ENCODE measurements at places on chromosomes 1 and 21.

GRCh38 chr1:165903672-165904071 is 76.3 kb downstream of the UCK2 start:
- DNase-seq = no peak

- no peak for DNase-seq
These were observed 86.1 kb downstream of the SLC16A1 start for GRCh38 chr1:112869895-112870294.

- DNase-seq = peak; percentile 9
These were observed 4.1 kb upstream of the KCNAB2 start for GRCh38 chr1:6041432-6042062.

GRCh38 chr1:182635871-182636270 is 31.7 kb upstream of the RGS16 start:
- DNase-seq = no peak

DNA sequence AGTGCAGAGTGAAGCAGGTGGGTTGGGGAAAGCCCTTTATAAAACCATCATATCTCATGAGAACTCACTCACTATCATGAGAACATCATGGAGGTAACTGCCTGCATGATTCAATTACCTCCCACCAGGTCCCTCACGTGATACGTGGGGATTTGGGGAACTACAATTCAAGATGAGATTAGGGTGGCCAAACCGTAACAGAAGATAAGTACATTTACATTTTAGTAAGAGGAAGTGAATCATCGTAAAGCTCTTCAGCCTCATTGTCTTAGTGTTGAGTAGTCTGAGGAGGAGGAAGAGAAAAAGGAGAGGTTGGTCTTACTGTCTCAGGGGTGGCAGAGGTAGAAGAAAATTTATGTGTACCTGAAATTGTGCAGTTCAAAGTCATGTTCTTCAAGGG is 1053.4 kb upstream of the ADGRL4 start:
- no peak for DNase-seq

- DNase-seq = no peak
These were observed 25.7 kb downstream of the PMVK start for GRCh38 chr1:154910851-154911250.

DNA sequence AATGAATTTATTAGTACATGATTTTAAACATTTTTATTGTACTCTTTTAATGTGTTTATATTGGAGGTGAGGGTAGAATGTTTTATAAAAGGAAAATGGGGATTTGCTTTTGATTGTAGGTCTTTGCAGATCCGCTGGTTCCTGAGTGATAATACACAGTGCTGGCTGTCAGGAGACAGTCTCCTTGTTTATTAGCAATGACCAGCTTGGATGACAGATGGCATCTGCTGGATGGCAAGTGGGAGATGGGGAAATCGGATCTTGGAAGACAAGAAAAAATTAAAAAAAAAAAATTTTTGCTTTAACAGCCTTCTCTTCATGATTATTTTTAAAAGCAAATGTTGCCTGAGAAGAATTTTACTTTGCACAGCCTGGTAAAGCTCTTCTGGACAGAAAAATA is 4.4 kb upstream of the PHTF1 start:
- no peak for DNase-seq

DNA sequence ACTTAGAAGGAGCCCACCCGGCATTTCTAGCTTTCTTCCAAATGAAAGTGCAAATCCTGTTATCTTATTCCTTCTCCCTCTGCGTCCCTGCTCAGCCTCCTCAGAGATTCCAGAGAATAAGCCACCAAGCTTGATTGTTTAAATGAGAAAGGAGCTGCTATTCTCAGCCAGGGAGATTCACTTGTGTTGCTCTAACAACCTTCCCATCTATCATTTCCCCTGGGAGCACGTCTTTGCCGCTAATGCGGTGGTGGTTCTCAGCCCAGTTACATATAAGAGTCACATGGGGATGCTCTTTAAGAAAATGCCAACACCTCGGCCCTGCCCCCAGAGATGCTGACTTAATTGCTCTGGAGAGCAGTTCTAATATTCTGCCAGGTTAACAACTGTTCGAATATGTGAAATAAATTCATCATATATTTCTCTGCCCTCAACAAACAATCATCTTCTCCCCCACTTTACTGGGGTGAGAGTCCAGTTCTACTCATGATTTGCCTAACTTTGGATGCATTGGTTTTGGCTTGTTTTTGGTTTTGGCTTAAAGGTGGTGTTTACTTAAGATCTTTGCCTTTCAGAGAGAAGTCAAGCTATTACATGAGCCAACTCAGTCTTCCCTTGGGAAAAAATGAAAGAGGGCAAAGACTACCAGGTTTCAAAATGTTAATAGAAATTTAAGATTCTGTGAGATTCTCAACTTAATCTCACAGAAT is 213.9 kb downstream of the SEC16B start:
- no peak for DNase-seq

GRCh38 chr1:53654216-53655210 is 84.5 kb downstream of the GLIS1 start:
- DNase-seq = no peak

GRCh38 chr1:115068826-115069585 is 20.3 kb downstream of the TSPAN2 start:
- no peak for DNase-seq

DNA sequence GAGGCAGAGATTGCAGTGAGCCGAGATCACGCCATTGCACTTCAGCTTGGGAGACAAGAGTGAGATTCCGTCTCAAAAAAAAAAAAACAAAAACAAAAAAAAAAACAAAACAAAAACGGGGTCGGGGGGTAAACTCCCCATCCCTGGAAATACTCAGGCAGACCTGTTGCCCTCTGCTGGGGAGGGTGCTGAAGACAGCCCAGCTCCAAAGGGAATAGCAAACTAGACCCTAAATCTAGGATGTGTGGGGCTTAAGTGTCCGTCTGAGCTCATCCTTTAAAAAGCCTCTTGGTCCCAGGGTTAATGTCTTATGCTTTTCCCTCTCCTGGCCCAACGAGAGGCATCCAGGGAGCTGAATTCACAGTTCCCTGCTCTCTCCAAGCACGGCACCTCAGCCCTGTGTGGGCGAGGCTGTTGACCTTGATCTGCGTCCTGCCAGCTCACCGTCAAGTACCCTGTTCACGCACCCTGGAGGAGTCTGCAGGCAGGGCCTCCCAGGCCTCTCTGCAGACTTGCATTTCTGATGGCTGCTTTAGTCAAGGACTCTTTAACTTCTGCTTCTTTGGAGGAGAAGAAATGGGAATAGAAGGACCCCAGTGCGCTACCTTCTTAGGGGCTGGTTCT is 22.3 kb downstream of the KCND3 start:
- DNase-seq = no peak

DNA sequence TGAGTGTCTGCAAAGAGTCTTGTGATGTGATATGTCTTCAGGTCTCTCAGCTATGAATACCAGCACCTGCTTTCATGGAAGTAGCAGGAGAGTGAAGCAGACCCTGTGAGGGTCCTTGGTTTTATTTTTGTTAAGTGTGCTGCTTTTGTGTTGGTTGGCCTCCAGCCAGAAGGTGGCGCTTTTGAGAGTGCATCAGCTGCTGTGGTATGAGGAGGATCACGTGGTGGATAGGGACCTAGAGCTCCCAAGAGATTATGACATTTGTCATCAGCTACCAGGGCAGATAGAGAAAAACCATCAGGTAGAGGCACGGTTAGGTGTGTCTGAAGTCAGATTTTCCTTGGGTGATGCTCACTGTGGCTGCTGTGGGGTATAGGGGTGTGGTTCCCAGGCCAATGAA is 1232.1 kb downstream of the MRPL39 start:
- no peak for DNase-seq

DNA sequence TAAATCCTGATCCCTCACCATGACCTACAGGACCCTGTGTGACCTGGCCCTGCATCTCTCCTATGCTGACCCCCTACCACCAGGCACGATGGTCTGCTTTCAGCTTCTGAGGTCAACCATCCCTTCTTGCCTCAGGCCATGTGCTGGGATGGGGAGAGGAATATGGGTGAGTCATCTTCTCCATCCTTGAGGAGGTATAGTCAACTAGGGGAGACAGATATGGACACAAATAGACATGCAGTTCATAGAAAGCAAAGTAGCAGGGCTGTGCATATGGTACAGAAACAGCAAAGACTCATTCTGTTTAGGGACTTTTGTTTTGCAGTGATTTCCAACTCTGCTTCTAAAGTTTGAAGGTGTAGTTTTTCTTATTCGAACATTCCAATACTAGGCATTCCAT is 250.8 kb upstream of the FGGY start:
- DNase-seq = no peak

- peak; percentile 14 for DNase-seq
These were observed 14.7 kb downstream of the JUN start for GRCh38 chr1:58768971-58769808.

DNA sequence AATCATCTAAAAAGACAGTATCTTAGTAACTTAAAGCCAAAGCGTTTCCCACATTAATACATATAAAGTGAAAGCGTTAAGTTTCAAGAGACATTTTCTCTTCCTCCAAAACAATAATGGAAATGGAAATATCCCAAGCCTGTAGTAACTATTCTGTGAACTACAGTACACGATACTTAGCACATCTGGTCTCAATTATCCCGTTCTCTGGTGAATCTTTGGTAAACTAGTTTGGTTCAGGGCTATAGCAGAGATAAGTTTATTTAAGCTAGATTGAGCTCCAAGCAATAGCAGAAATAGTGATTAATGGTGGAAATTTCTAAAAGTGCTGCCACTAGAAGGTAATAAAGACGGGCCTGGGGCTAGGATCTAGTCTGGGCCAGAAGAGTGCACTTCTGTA is 55.2 kb downstream of the PCNX2 start:
- DNase-seq = no peak

GRCh38 chr1:31380181-31380580 is 7.3 kb upstream of the FABP3 start:
- no peak for DNase-seq

DNA sequence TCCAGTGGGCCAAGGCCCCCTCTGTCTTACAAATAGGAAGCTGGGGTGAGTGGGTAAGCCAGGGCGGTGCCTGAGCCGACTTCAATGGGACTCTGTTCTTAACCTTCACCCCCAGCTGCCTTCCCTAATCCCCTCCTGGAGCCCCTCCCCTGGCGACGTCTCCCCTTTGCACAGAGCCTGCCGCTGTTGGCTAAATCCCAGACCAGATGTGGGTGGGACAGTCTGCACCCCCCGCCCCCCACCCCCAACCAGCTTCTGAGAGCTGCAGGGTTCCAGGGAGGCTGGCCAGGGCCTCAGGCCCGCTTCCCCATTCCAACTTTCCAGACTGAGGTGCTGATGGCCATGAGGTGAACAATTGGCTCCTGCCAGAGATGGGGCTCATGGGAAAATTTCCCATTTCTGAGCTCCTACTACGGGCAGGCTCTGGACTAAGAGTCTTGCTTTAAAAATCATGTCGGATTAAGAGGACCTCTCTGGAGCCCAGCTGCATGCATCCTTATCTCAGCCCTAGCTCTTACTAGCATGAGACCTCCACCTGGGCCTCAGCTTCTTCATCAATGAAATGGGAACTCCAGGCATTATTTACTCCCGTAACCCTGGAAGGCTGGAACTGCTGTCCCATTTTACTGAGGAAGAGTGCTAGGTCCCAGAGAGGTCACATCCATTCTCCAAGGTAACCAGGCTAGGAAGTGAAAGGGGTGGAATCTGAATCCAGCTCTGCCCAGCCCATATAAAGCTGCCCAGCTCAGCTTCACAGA is 6.4 kb downstream of the COL8A2 start:
- DNase-seq = no peak

DNA sequence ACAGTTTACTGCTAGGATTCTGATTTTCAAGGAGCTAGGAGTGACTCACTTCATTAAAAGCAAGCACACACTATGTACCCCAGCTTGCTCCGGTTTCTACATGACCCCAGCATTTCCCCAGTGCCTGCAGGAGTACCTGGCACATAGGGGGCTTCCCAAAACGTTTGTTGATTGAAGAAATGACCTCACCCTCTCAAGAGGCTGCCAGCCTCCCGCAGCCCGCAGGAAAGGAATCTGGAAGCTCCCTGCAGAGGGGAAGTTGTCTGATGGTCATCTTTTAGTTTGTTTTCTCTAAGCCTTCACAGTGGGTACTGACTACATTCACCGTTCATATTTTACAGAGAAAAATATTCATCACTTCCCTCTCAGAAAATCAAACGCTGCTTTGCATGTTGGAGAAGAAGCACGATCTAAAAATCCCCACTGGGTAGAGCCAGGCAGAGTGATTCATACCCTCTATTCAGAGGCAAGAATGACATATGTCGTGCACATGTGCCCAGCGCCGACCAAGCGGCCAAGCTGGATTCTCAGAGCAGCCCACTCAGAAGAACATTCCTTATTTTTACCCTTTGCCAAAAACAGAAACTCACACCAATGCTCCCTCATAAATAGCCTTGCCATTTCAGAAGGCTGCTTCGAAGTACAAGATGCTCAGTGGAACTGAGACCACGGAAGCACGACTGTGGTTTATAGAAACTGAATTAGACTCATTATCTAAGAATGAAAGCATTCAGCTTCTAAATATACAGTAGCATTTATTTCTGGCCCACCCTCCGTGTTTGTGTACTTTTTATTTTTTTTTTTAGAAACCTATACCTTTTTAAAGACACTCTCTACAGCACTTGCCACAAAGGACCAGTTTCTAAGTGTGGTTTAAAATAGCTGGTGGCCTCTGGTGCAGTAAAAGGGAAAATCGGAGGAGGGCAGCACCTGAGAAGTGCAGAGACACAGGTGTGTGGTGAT is 143.2 kb downstream of the MIS18A start:
- no peak for DNase-seq

DNA sequence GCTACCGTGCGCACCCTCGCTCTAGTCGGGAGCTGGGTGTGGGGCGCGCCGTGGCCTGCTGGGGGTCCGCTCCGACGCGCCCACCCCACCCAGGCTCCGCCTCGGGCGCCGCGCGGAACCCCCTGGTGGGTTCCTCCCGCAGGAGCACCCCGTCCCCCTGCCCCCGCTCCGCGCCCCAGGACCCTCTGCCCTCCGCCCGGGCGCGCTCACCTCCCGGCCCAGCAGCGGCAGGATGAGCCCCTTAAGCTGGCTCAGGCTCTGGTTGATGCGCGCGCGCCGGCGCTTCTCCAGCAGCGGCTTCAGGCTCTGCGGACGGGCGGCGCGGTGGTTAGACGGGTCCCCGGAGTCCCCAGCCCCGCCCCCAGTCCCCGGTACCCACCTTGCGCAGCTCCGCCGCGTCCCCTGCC is 319 bp downstream of the HES2 start:
- DNase-seq = no peak

- DNase-seq = no peak
These were observed 5.4 kb upstream of the NMNAT2 start for GRCh38 chr1:183423541-183423940.

DNA sequence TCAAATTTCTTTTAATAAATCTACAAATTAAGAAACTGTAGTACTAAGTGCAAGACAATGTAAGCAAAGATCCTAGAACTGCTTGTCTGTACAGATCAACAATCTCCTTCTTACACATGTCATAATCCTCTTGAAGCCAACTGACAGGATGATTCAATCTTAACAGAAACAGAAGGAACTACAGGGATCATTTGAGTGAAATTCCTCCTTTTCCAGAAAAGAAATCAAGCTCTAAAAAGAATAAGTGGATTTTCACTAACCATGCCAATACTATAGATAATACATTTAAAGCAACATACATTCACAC is 53.2 kb downstream of the RAB3GAP2 start:
- no peak for DNase-seq
